ENCODE measurements at places on chromosomes 7 and 10.

DNA sequence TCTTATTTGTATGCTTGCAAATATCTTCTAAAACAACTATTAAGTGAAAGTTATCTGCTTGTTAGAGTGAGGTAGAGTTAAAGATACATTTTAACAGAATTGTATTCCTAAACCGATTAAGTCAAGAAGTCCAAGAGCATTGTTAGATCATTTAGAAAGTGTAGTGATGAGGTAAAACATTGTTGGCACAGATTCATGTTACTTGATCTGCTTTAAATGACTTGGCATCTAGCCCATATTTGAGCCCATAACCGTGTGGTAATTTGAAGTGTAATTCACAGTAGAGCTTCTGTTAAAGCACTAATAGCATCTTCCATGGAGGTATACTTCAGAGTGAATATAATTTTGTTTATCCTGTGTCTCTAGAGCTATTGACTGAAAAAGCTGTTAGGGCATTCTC, 62.1 kb downstream of the PTEN start:
- no peak for DNase-seq

DNA sequence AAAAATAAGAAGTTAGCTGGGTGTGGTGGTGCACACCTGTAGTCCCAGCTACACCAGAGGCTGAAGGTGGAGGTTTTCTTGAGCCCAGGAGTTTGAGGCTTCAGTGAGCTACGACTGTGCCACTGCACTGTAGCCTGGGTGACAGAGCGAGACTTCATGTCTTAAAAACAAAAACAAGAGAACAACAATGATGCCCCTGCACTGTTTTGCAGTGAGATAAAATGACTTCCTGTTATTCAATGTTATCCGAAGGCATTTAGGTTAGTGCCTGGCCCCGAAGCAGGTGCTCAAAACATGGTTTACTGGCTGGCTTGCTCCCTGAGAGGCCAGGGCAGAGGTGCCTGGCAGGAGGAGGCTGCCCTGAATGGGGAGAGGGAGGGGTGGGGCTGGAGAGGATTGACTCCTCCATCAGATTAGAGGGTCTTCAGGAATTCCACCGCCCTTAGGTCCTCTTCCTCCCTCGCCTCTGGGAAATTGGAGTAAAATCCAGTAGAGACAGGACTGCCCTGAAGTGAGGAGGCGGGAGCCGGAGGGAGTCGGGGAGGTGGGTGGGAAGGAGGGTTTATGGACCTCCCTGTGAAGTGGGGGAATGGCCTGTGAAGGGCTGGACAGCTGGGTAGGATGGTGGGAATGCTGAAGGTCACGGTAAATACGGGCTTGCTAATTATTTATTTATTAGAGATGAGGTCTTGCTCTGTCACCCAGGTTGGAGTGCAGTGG, 6.8 kb upstream of the CLDN4 start:
- DNase-seq: no peak

GRCh38 chr7:71329030-71329660, 197.2 kb downstream of the GALNT17 start:
- no peak for DNase-seq

DNA sequence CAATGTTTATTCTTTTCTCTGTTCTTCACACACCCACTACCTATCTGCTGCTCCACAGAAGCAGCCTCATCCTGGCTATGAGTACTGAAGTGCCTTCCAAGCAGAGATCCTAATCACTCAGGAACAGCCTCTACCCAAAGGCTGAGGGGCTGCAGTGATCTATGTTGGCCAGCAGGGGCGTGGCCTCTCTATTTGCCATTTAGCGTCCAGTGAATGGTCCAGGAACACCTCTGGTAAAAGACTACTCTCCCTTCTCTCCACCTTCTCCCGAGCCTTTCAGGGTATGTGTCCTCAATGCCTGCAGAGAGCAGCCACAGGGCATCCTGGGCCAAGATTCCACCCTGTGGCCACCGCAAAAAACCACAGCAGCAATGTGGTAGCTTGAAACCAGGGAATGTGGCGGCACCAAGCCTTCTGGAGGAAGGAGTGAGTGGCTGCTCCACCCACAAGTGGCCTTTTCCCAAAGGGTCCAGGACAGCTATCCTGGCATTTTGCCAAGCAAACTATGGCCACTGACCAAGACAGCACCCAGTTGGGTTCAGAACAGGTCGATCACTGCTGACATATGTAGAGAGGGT, 70.9 kb downstream of the SYPL1 start:
- DNase-seq: no peak

GRCh38 chr7:157392256-157393037, 55.6 kb downstream of the DNAJB6 start:
- DNase-seq: peak; percentile 34

DNA sequence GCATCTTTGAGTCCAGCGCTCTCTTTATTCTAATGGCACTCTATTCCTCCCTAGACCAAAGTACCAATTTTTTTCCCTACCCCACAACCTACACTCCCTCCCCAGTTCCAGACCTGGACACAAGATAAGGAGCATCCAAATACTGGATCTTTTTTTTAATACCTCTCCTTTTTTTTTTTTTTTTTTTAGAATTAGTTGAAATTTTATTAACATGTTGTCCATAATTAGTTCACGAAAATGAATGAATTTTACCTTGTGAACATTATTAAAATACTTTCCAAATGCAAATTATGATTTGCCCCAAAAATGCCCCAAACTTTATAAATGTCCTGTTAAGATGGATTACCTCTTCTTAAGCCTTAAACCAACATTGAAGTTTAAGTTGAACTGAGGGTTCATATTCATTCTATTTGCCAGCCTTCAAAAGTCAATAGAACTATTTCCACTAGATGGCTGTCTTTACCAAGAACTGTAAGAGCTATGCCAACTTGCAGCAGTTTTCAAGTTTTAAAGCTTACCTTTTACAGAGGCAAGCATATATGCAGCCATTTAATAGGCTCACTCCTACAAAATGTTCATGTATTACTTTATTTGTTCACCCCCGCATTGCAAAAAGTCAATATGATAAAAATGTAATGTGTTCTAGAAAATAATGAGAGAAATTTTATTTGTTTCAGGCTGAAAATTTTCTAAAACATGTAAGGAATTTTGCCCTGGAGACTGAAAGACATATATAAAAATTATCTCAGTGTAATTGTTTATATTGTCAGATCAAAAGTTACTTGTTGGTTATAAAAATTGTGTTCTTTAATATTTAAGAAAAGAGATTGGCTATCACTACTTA, 39.7 kb upstream of the TNKS2 start:
- no peak for DNase-seq

Measured in suprapubic skin (tissue), 4 donors.